A549 (cell line): ENCODE measurements at places on chromosomes 1 and 21. TPM values are rescaled to one million over a fixed set of nuclear protein-coding genes. Genes with fewer than 3 reads are reported as not detected.

- DNase-seq = no peak
These were observed 717 bp downstream of the B4GALT3 start for GRCh38 chr1:161176468-161177111.

- DNase-seq = no peak
These were observed 38.1 kb upstream of the PTCH2 start for GRCh38 chr1:44881011-44881632.

MRPL24 gene
- 195 to 207 TPM (median 198 TPM) in 3 replicates for polyA plus RNA-seq

GRCh38 chr1:15311122-15311822 lies 64.2 kb downstream of the FHAD1 start:
- DNase-seq = no peak

GRCh38 chr1:192978195-192978710 lies 80.9 kb downstream of the UCHL5 start:
- DNase-seq = no peak

DNA sequence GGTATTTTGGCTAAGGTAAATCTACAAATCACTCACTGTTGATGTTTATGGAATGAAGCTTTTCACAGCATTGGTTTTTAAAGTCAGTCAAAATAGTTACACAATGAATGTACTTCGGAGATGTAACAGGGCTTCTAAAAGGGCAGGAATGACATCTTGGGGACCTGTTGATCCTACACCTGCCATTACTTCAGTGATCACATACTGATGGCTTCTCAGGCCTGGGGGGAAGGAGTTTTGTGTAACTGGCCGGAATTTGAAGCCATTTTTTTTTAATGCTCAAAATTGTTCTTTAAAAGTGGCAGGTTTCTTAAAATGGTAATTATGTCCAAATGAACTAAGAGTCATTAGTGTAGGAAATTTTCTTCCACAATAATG lies 11.2 kb downstream of the RPL5 start:
- no peak for DNase-seq
